Activated naive CD8-positive, alpha-beta T cell treated with anti-CD3 and anti-CD28 coated beads, Interleukin-2, amount 10 ng/mL, durations not matched to agents 7 days and 5 days (primary cell): ENCODE measurements at places on chromosomes 7 and 10. TPM values are rescaled to one million over a fixed set of nuclear protein-coding genes. Genes with fewer than 3 reads are reported as not detected.

Gene NME8
- not detected for total RNA-seq

Gene WEE2
- total RNA-seq = not detected

Gene UNCX
- total RNA-seq = not detected

- no peak for DNase-seq
- peak overlapping the region; percentile 93 for H3K4me3 ChIP-seq
- no peaks in the 10 kb centered on the region for H3K27me3 ChIP-seq
- H3K4me1 ChIP-seq = peaks cover 30% of the 10 kb centered on the region
- H3K36me3 ChIP-seq = peaks cover 11% of the 10 kb centered on the region
- peak overlapping the region; percentile 98 for H3K27ac ChIP-seq
Measured at GRCh38 chr10:80536361-80536835, 1.3 kb upstream of the SH2D4B start.

DNA sequence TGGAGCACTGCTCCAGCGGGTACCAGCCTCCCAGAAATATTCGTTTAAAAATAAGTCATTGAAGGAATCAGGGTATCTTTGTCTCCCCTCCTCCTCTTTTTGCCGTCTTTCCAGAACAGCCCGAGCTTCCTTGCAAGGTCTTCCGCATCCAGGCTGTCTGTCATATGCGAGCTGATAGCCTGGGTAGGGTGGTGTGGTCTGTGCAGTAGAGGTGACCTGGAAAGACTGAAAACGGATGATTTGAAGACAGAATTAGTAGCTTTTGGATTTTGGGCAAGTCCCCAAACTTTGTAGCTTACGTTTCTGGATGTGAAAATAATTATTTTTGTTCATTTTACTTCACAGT lies 480 bp downstream of the VPS50 start:
- H3K4me1 ChIP-seq = peaks cover 15% of the 10 kb centered on the region
- no peak for DNase-seq
- no peaks in the 10 kb centered on the region for H3K36me3 ChIP-seq
- peak overlapping the region; percentile 96 for H3K27ac ChIP-seq
- H3K27me3 ChIP-seq = peaks cover 2% of the 10 kb centered on the region
